ENCODE measurements at places on chromosomes 1 and 21.

GRCh38 chr21:36097427-36098181 is 27.8 kb downstream of the CBR1 start:
- no peak for DNase-seq

DNA sequence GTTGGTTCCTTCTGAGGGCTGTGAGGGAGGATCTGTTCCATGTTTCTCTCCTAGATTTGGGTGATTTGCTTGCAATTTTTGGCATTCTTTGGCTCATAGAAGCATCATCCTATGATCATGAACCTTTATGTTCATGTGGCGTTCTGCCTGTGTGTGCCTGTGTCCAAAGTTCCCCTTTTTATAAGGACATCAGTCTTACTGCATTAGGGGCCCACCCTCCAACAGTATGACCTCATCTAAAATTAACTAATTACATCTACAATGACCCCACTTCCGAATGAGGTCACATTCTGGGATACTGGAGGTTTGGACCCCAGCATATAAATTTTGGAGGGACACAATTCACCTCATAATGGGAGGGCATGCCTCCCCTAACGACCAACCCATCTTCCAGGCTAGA is 12.8 kb upstream of the CAMK1G start:
- no peak for DNase-seq

DNA sequence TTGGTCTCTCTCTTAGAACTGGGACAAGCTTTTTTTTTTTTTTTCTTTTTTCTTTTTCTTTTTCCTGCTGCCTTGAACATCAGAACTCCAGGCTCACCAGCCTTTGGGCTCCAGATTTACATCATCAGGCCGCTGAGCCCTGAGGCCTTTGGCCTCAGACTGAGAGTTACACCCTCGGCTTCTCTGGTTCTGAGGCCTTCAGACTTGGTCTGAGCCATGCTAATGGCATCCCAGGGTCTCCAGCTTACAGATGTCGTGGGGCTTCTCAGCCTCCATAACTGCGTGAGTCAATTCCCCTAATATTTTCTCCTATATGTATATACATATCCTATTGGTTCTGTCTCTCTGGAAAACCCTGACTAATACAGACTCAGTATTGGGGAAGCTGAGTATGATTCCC is 36.5 kb upstream of the RC3H1 start:
- no peak for DNase-seq

DNA sequence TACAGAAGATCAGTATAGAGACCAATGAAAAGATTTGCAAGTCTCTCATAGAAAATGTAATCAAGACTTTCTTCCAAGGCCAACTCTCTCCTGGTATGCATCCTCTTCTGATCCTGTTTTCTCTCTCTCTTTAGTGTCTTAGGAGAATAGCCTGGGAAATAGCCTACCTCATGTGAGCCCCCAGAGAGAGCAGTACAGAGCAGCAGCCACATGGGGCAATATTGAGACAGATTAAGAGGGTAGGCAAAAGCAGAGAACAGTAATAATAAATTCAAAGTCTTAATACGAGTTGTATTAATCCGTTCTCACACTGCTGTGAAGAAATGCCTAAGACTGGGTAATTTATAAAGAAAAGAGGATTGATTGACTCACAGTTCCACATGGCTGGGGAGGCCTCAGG is 61.4 kb downstream of the RNASEL start:
- no peak for DNase-seq

DNA sequence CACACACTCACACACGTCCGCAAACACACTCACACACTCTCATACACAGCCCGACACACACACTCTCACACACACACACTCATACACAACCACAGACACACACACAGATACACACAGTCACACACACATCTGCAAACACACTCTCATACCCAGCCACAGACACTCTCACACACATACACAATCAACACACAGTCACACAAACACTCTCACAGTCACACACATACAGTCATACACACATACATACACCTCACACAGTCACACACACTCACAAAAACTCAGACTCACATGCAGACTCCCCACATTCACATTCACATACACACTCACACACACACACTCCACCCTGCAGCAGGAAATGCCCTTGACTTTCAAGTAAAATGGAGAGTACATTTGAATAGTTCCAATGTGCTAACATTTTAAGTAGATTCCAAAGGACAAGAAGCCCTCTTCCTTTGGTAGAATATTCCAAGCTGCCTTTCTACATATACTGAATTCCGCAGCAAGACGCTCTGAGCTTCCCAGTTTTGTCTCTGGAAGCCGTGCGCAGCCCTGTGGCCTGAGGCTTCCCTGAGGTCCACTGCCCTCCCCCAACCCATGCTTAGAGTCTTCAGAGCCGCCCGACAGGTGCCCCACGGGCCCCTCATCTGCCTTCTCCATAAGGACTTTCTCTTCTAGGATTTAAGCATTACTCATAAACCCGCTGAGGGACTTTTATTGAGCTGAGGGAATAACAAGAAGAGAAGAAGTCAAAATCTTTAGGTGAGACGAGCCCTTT is 9.7 kb downstream of the BATF3 start:
- peak; percentile 33 for DNase-seq

DNA sequence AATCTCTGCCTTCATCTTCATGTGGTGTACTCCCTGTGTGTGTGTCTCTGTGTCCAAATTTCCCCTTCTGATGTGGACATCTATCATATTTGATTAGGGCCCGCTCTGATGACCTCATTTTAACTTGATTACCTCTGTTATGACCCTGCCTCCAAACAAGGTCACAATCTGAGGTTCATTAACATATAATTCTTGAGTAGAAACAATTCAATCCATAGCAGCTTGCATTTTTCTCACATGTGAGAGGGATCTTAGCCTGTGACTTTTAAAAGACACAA is 130.9 kb upstream of the RAB4A start:
- DNase-seq = no peak

DNA sequence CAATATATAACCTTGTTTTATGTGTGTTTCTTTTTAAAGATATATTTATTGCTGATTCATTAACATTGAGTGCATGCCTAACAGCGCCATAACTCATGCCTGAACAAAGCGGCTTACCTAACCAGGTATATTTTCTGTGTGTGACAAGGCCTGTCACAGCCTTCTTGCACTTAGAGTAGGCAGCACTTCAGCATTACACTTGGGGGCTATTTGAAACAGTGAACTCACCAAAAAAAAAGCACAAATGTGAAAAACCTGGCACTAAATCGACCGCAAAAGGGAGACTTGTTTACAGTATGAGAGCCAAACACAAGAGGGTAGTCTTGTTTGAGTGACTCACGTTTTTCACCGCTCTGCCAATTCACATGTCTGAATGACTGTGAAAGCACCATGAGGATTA is 111.7 kb downstream of the DISP1 start:
- no peak for DNase-seq

Measured in GM23338 (cell line).